ENCODE measurements at places on chromosomes 3 and 15.

- H3K27me3 ChIP-seq, result peaks cover 38% of the 10 kb centered on the region
- H3K4me3 ChIP-seq, result no peak overlapping the region
- DNase-seq, result no peak
Measured at GRCh38 chr3:63279005-63279841, 1.1 kb downstream of the SYNPR start.

- peak overlapping the region; percentile 56 for H3K27ac ChIP-seq
- H3K4me3 ChIP-seq, result no peak overlapping the region
- H3K4me1 ChIP-seq, result peaks cover 69% of the 10 kb centered on the region
- H3K36me3 ChIP-seq, result peaks cover 36% of the 10 kb centered on the region
Measured at GRCh38 chr15:67115586-67115969, 50.2 kb downstream of the SMAD3 start.

DNA sequence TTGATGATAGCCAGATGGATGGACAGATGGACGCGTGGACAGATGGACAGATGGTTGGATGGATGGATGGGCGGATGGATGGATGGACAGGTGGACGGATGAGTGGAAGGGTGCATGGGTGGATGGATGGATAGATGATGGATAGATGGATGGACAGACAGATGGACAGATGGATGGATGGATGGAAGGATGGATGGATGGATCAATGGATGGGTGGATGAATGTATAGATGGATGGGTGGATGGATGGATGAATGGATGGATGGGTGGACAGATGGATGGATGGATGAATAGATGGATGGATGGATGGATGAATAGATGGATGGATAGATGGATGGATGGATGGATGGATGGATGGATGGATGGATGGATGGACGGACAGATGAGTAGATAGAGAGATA, 40.9 kb downstream of the GABRB3 start:
- no peaks in the 10 kb centered on the region for H3K27me3 ChIP-seq
- H3K4me3 ChIP-seq, result no peak overlapping the region
- H3K36me3 ChIP-seq, result no peaks in the 10 kb centered on the region
- DNase-seq, result no peak

GRCh38 chr15:69490356-69491037, 37.9 kb downstream of the RPLP1 start:
- H3K36me3 ChIP-seq, result peaks cover 4% of the 10 kb centered on the region
- DNase-seq, result no peak

DNA sequence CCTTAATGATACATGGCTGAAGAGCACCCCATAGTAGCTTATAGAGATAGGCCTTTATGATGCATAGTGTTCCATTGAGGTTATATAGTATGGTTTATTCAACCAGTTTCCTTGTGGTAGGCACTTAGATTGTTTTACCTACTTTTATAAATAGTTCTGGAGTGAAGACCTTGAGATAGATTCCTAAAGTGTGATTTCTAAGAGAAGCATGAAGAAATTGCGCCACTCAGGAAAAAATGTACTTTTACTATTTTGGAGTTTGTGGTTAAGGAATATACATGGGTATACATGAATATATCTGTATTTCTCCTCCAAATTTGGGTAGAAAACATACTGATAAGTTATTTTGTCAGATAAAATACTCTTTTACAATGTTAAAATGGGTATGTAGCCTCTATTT, 70.5 kb downstream of the CHD2 start:
- no peak overlapping the region for H3K27ac ChIP-seq
- no peak for DNase-seq
- no peak overlapping the region for H3K4me3 ChIP-seq
- H3K36me3 ChIP-seq, result peaks cover 50% of the 10 kb centered on the region
- H3K4me1 ChIP-seq, result peaks cover 37% of the 10 kb centered on the region

All from activated naive CD8-positive, alpha-beta T cell treated with anti-CD3 and anti-CD28 coated beads for 36 hours (primary cell).